ENCODE measurements at places on chromosomes 16 and 17.

DNA sequence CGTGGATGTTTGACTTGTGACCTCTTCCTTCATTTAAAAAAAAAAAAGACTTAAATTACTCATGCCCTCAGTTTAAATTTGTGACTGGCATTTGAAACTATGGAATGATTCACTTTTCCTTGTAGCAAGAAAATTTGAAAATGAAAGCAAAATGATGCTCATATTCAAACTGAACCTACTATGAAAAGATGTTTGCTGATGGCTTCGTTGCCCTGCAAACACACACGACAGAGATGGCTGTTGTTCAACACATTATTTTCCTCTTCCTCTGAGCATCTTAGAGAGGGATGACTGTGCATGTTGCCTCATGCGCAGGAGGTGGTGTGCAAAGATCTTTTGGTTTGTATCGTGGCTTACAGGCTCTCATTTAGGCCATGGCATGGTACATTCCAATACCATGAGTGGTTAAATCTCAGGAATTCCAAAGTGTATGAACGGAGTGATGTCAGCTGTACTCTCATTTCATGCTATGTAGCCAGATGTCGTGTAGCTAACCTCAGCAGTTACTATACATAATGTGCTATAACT, 164.5 kb downstream of the PRKCA start:
- peak; percentile 99 for DNase-seq

GRCh38 chr16:78435260-78435659, 335.8 kb downstream of the WWOX start:
- no peak for DNase-seq

DNA sequence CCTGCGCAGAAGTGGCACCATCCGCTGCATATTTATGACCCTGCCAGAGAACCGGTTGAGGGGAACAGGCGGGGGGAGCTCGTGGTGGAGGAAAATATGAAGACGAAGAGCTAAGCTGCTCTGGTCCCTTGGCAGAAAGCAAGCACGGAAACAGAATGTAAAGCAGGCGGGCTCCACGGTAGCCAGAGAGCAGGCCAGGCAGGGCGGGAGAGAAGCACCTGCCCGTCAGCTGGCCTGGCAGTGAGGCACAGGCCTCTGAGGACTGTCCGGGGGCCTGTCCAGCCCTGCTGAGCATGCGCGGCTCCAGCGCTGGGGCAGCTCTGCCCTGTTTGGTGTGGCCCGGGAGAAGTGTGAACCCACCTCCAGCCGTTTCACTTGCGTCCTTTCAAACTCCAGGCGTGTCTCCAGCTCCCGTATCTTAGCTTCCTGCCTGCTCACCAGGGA, 46.7 kb downstream of the PIPOX start:
- no peak for DNase-seq

DNA sequence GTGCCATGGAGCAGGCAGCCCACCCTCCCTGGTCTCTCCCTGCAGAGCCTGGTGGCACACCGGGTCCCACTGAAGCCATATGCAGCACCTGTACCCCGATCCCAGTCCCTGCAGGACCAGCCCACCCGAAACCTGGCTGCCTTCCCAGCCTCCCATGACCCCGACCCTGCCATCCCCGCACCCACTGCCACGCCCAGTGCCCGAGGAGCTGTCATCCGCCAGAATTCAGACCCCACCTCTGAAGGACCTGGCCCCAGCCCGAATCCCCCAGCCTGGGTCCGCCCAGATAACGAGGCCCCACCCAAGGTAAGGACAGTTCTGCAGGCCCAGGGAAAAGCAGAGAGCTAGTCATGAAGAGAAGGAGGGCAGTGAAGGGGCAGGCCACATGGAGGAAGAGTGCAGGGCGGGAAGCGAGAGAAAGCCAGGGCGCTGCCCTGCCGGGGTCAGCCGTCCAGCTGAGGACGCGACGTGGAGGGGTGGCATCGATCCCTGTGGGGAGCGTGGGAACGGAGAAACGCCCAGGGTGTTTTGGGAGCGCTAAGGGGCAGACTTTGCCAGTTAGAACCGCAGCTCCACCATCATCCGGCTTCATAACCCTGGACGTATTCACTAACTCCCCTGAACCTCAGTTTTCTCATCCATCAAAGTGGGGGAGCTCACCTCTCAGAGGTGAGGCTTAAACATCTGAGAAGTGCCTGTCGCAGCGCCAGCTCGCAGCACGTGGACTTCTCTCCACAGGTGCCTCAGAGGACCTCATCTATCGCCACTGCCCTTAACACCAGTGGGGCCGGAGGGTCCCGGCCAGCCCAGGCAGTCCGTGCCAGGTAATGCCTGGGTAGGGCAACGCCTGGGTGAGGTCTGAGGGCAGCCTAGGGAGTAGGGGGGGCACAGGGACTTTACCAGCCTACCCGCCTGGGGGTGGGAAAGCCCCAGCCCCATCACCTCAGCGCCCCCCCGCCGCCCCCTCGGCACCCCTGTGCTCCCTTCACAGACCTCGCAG, 7.6 kb upstream of the C17orf107 start:
- no peak for DNase-seq

DNA sequence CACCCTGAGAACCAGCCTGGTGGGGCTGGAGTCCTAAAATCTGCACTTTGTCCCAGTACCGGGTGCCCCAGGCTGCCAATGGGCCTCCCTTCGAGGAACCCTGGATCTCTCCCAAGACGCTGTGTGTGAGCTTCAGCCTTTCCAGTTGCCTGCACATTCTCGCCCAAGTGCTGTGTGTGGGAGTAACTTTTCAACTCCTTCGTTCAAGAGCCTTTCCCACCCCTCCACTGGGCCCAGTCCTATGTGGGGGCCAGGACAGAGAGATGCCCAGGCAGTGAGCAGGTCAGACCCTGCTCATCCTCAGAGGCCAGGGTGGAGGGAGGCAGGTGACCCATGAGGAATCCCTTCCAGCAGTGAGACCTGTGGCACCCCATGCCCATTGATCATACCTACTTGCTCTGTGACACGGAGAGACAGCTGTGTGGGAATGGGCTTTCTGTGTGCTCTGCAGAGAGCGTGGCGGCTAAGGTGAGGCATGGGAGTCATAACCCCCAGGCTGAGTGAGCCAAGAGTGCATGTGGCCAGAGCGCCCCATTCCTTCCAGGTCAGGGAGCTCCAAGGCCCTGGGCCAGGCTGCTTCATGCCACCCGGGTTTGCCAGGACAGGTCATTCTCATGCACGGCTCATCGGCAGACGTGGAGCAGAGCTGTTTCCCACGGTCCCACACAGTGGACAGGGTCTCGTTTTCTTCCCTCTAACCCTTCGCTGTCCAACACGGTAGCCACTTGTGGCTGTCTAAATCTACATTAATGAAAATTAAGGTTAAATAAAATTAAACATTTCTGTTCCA, 154.4 kb downstream of the CLEC16A start:
- no peak for DNase-seq

DNA sequence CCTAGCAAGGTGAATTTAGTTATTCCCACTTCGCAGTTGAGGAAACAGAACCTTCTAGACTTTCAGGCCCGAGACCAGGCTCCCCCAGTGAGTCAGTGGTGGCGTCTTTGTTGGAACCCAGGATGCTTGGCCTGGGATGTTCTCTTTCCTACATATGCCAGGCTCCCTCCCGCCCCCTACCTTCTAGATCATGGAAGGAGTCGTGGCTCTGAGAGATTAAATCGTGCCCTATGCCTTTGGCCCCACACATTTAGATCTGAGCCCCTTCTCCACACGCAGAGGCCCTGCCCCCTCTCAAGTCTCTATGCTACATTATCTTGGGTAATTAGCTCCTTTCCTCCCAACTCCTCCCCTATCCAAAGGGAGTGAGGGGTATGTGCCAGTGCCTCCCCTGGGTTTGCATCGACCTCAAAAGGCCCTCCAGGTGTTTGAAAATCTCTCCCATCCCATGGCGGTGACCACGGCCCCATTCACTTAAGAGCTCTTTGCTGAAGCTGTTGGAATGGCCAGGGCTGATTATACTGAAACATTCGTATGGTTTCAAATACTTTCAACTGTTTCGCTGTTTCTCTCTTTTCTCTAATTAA, 3.0 kb downstream of the NGFR start:
- no peak for DNase-seq

DNA sequence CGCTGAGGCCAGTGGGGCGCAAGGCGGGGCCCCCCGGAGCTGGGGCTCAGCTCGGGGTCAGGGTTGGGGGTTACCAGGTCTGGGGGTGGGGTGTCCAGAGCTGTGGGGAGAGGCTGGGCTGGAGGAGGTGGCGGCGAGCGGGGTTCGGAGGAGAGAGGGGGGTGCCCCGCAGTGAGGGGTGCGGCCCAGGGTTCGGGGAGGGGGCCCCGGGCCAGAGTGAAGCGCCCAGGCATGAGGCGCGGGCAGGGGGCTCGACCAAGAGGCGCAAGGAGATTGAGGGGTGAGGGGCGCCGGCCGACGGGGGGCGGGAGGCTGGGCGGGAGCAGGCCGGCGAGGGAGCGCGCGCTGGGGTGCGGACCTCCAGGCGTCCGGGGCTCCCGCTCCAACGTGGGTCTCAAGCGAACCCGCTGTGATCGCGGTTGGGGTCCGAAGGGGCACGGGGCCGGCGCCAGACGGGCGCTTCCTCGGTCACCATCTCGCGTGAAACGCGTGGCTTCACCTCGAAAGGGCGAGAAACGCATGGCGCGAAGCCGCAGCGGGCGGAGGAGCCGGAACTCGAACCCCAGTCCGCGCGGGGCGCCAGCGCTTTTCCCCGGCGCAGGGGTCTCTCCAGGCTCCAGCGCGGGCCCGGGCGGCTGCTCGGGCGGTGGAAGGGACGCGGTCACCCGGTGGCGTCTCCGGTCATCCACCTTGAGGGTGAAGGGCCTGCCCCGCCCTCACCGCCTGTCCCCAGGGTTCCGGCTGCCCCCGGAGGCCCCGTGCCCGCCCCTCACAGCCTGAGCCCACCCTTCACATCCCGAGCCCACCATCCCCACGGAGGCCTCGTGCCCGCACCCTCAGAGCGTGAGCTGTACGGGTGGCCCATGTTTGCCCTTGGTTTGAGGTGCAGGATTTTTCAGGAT, 846 bp downstream of the CPNE7 start:
- no peak for DNase-seq

Measured in fibroblast of mammary gland (primary cell).